ENCODE measurements at places on chromosomes 12 and 14. TPM values are rescaled to one million over a fixed set of nuclear protein-coding genes. Genes with fewer than 3 reads are reported as not detected.
A peak's percentile ranks its signal among the peaks of the same experiment; 100 is the strongest.

Gene HCFC2
- total RNA-seq: 33.5 TPM

Gene PRH2
- total RNA-seq: not detected

DNA sequence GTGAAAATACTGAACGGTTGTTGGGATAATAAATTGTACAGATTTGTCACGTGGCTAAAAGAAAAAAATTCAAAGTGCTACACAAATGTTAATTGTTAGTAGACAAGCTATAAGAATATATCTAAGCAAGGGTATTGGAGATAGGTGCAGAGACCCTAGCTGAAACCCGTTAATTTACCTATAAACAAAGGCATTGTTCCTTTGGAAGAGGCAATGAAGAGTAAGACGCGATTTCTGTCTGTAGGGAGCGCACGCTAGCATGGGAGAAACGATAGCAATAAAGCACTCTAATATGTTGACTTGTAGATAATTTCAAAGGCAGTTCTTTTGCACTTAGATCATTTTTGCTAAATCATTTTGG, 565 bp downstream of the CCDC77 start:
- peak overlapping the region; percentile 71 for H3K27ac ChIP-seq
- DNase-seq: no peak
- peaks cover 7% of the 10 kb centered on the region for H3K4me1 ChIP-seq
- no peaks in the 10 kb centered on the region for H3K27me3 ChIP-seq

Gene ACTN1
- total RNA-seq: 130 TPM

Gene RD3L
- not detected for total RNA-seq

- no peak for DNase-seq
- H3K27ac ChIP-seq: no peak overlapping the region
- H3K4me3 ChIP-seq: no peak overlapping the region
- H3K27me3 ChIP-seq: no peaks in the 10 kb centered on the region
Measured at GRCh38 chr14:76422662-76423061, 46.7 kb downstream of the ESRRB start.

Gene CLEC1B
- total RNA-seq: not detected

GRCh38 chr12:127125607-127126259, 1141.2 kb upstream of the TMEM132C start:
- H3K4me3 ChIP-seq: no peak overlapping the region
- H3K27ac ChIP-seq: no peak overlapping the region
- H3K36me3 ChIP-seq: no peaks in the 10 kb centered on the region
- H3K4me1 ChIP-seq: no peaks in the 10 kb centered on the region

GRCh38 chr14:91363776-91364523, 53.7 kb downstream of the CCDC88C start:
- H3K27me3 ChIP-seq: no peaks in the 10 kb centered on the region
- no peaks in the 10 kb centered on the region for H3K36me3 ChIP-seq
- H3K4me1 ChIP-seq: no peaks in the 10 kb centered on the region
- no peak overlapping the region for H3K4me3 ChIP-seq
- no peak for DNase-seq
- H3K27ac ChIP-seq: no peak overlapping the region

Gene PPP1R36
- 4.8 TPM for total RNA-seq

Gene SLC6A12
- 0.60 TPM for total RNA-seq

Gene M6PR
- 109 TPM for total RNA-seq

Gene OR4N2
- not detected for total RNA-seq

DNA sequence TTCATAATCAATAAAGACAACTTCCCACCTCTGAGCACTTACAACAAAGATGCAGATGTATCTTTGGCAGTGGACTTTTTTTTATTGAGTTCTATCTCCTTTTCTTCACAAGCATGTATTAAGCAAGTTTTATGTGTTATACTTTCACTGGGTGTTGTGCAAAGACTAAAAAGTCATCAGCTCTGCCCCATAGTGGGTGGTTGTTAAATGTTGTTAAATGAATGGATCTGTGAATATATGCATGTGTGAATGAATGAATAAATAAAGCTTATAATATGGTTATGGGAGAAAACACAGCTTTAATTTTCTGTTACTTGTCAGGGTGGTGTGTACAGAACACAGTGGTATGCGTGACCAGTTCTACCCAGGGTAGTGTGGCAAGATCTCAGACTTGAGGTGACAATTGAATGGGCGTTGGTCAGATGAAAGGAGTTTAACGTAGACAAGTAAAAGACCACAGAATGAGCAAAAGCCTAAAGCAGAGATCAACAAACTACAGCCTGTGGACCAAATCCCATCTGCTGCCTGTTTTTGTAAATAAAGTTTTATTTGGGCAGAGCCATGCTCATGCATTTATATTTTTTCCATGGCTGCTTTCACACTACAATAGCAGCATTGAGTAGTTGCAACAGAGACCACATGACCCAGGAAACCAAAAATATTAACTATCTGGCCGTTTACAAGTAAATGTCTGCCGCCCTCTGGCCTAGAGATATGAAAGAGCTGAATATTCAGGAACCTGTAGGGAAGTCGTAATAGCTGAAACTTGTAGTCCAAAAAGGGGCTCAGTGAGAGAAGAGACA, 207.4 kb upstream of the EEA1 start:
- no peaks in the 10 kb centered on the region for H3K27me3 ChIP-seq
- no peak overlapping the region for H3K27ac ChIP-seq
- H3K4me3 ChIP-seq: no peak overlapping the region
- no peaks in the 10 kb centered on the region for H3K4me1 ChIP-seq
- H3K36me3 ChIP-seq: no peaks in the 10 kb centered on the region

Gene BRAP
- 16.5 TPM for total RNA-seq

DNA sequence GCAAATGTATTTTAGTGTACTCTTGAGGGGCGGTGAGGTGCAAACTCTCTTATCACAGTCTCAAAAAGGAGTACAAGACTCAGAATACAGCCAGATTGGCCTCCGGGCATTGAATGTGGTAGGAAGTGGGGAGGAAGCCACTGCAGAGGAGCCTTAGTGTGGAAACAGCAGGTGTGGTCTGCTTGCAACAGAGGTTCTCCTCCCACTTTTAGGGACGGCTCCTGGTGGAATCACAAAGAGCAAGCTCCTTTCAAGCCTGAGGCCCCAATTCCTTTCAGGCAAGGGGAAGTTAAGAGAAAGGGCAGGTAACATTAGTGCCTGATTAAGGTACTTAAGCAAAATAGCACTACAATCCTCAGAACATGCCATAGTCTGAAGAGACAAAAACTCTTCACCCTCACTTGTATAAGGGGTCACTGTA, 23.7 kb upstream of the SLC2A3 start:
- peak overlapping the region; percentile 93 for H3K27ac ChIP-seq
- no peak overlapping the region for H3K4me3 ChIP-seq
- no peaks in the 10 kb centered on the region for H3K36me3 ChIP-seq
- DNase-seq: peak; percentile 10

GRCh38 chr14:52012635-52013034, 23.3 kb downstream of the RTRAF start:
- no peaks in the 10 kb centered on the region for H3K4me1 ChIP-seq
- H3K27me3 ChIP-seq: no peaks in the 10 kb centered on the region
- peaks cover 66% of the 10 kb centered on the region for H3K36me3 ChIP-seq
- H3K27ac ChIP-seq: peak overlapping the region; percentile 67
- no peak overlapping the region for H3K4me3 ChIP-seq

- H3K27me3 ChIP-seq: no peaks in the 10 kb centered on the region
- no peak for DNase-seq
- no peaks in the 10 kb centered on the region for H3K4me1 ChIP-seq
- H3K36me3 ChIP-seq: no peaks in the 10 kb centered on the region
Measured at GRCh38 chr12:124481772-124482566, 85.4 kb downstream of the NCOR2 start.

Gene ABCD4
- 67.4 TPM for total RNA-seq

- H3K27me3 ChIP-seq: no peaks in the 10 kb centered on the region
- H3K4me3 ChIP-seq: no peak overlapping the region
- no peaks in the 10 kb centered on the region for H3K4me1 ChIP-seq
Measured at GRCh38 chr12:115261691-115262398, 577.9 kb upstream of the TBX3 start.

DNA sequence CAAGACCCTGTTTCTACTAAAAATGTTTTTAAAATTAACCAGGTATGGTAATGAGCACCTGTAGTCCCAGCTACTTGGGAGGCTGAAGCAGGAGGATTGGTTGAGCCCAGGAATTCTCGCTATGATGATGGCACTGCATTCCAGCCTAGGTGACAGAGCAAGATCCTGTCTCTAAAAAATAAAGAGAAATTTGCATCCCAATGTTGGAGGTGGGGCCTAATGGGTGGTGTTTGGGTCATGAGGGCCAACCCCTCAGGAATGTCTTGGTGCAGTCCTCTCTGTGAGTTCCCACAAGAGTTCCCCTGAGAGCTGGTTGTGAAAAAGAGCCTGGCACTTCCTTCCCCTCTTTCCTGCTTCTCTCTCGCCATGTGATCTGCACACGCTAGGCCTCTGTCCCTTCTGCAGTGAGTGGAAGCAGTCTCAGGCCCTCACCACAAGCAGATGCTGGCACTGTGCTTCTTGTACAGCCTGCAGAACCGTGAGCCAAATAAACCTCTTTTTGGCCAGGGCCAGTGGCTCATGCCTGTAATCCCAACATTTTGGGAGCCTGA, 11.3 kb downstream of the ACOT6 start:
- H3K4me3 ChIP-seq: no peak overlapping the region
- no peaks in the 10 kb centered on the region for H3K27me3 ChIP-seq
- no peaks in the 10 kb centered on the region for H3K36me3 ChIP-seq
- no peaks in the 10 kb centered on the region for H3K4me1 ChIP-seq
- DNase-seq: no peak

GRCh38 chr12:31531893-31532292, 59.0 kb downstream of the DENND5B start:
- H3K36me3 ChIP-seq: no peaks in the 10 kb centered on the region
- H3K27me3 ChIP-seq: no peaks in the 10 kb centered on the region
- H3K27ac ChIP-seq: no peak overlapping the region
- no peaks in the 10 kb centered on the region for H3K4me1 ChIP-seq

DNA sequence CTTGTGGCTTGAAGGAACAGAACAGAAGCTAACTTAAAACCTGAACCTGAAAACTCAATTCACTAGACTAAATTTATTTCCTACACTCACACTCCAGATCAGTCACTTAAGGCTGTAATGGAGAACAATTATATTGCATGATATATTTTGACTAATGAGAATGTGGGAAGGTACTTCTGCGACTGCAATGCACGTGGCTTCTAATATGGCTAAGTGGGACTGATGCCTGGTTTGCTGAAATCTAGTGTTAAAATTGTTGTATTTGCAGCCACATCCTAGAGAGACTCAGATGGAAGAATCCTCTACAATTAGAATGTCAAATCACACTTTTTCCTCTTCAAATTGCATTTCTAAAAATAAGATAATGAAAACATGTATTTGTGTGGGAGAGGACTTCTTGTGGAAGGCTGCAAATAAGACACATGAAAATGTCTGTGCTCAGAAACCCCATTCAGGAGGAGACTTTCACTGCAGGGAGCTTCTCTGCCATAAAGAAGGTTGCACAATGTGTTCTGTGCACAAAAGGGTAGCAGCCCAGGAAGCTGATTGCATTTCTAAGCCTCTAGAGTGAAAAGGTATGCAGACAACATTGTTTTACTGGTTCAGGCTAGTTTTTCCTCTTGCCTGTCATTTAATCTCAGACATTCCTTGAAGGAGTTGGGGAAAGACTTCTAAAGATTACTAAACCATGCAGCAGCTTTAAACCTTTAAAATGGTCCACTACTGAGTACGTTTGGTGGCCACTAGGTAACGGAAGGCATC, 224.3 kb downstream of the NEDD1 start:
- H3K4me1 ChIP-seq: no peaks in the 10 kb centered on the region
- no peaks in the 10 kb centered on the region for H3K27me3 ChIP-seq
- no peak overlapping the region for H3K27ac ChIP-seq
- H3K4me3 ChIP-seq: no peak overlapping the region
- H3K36me3 ChIP-seq: no peaks in the 10 kb centered on the region

DNA sequence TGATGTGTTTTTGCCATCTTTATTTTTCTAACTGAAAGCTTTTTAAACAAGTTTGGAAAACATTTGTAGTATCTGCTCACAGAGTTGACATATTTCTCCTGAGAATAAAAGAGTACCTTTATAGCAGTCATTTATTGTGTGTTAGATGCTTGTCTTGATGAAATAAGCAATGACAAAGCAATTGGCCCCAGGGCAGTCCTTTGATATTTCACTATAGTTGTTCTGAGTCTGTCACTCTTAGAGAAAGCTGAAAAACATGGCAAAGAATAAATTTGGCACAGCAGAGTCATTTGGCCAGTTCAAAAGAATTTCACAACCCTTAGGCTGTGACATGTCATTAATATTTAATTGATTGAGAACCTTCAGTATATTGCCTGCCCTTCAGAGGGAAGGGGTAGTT, 166.2 kb downstream of the PTPRO start:
- DNase-seq: no peak
- H3K27ac ChIP-seq: no peak overlapping the region
- H3K4me3 ChIP-seq: no peak overlapping the region
- no peaks in the 10 kb centered on the region for H3K36me3 ChIP-seq

DNA sequence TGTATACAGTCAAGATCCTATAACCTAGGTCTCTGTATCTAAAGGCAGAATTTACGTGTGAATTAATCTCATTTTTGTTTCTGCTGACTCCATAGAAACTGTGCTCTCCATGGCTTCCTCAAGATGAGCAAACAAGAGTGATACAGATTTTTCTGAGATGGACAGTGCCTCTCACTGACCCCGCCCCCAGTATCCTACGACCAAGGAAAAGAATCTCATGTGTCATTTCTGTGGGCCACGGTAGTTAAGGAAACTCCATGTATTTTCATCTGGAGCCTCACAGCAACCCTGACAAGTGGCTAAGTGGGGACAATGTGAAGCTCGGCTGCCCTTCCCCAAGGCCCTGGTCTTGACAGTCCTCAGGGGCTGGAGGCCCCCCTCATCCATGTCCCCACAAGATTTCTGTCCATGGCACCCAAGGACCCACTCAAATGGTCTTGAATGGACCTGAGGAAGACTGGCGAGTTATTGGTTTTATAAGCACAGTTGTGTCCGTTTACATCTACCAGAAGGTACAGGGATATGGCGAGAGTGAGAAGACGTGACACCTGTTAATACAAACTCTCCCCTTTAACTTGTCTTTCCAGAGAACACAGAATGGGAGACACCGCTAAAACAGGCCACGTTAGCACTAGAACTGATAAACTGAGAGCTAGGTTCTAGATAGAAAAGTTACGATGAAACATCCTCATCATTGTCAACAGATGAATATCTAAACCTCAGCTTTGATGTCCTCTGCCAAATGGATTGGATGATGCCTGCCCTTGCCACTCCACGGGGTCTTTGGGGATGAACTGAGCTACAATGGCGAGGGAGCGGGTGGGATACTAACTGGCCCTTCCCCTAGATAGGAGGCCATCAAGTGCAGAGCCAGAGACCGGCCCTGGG, 108.4 kb upstream of the EGLN3 start:
- no peaks in the 10 kb centered on the region for H3K27me3 ChIP-seq
- peak overlapping the region; percentile 69 for H3K4me3 ChIP-seq
- no peak for DNase-seq

Gene PLEK2
- 0.39 TPM for total RNA-seq

- H3K27ac ChIP-seq: no peak overlapping the region
- no peak for DNase-seq
- H3K27me3 ChIP-seq: no peaks in the 10 kb centered on the region
Measured at GRCh38 chr12:59181196-59181777, 261.0 kb upstream of the LRIG3 start.

Gene GNG2
- total RNA-seq: 121 TPM

GRCh38 chr12:41220931-41221330, 32.8 kb downstream of the PDZRN4 start:
- no peaks in the 10 kb centered on the region for H3K27me3 ChIP-seq
- no peak for DNase-seq
- no peaks in the 10 kb centered on the region for H3K4me1 ChIP-seq
- H3K36me3 ChIP-seq: no peaks in the 10 kb centered on the region
